ENCODE measurements at places on chromosomes 5 and 9.

DNA sequence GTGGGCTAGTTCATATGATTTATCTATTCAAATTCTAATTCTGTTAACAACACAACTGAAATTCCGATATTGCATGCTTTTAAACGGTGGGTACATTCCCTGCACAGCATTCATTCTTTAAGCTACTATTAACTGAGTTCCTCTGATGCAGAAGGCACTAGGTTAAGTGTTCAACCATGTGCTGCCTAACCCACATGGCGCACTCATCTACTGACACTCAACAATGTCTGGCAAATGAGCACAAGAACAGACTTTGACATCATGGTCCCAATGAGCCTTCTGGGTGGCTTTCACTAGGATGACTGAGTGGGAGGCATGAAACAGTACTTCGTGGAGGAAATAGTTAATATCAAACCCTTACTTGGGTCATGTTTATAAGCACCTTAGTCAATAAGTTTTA lies 10.2 kb downstream of the NREP start:
- no peaks in the 10 kb centered on the region for H3K27me3 ChIP-seq
- no peaks in the 10 kb centered on the region for H3K36me3 ChIP-seq
- no peak for DNase-seq
- H3K4me1 ChIP-seq: no peaks in the 10 kb centered on the region

DNA sequence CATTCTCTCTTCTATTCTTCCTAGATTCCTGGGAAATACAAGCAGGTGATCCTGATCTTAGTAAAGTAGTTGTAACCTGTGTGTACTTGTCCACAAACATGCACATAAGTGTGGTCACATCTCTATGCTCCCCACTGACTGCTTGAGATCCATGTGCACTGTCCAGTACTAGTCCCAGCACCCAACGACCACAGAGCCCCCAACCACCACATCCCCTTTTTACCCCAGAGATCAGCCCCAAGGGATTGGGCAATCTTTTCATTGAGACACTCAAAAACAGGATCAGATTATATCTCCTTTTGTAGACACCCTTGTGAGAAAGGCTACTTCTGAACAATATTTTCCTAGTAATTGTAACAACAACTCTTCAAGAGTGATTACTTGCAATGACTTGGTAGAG lies 240.6 kb downstream of the ACTL7B start:
- H3K4me3 ChIP-seq: no peak overlapping the region
- peaks cover 1% of the 10 kb centered on the region for H3K27me3 ChIP-seq
- H3K4me1 ChIP-seq: no peaks in the 10 kb centered on the region
- H3K27ac ChIP-seq: no peak overlapping the region
- DNase-seq: no peak

GRCh38 chr5:126536874-126537273 lies 58.1 kb downstream of the ALDH7A1 start:
- no peak overlapping the region for H3K27ac ChIP-seq
- no peaks in the 10 kb centered on the region for H3K27me3 ChIP-seq
- H3K4me3 ChIP-seq: no peak overlapping the region

DNA sequence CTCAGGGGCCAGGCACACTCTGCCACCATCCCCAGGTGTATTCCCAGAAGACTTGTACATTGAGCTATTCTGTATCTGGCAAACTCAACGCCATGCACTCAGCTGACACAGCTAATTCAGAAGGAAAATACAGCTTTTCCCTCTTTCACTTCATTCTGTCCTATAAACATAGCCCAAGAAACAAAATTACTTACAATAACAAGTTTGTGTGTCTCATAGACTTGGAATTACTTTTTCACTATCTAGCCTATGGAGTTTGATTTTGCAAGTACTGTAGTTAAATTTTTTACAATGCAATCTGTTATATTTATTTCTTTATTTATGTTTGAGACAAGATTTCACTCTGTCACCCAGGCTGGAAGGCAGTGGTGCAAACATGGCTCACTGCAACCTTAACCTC lies 125.1 kb upstream of the KLF9 start:
- no peaks in the 10 kb centered on the region for H3K27me3 ChIP-seq
- H3K4me3 ChIP-seq: no peak overlapping the region
- no peak for DNase-seq
- H3K36me3 ChIP-seq: no peaks in the 10 kb centered on the region
- H3K27ac ChIP-seq: no peak overlapping the region

DNA sequence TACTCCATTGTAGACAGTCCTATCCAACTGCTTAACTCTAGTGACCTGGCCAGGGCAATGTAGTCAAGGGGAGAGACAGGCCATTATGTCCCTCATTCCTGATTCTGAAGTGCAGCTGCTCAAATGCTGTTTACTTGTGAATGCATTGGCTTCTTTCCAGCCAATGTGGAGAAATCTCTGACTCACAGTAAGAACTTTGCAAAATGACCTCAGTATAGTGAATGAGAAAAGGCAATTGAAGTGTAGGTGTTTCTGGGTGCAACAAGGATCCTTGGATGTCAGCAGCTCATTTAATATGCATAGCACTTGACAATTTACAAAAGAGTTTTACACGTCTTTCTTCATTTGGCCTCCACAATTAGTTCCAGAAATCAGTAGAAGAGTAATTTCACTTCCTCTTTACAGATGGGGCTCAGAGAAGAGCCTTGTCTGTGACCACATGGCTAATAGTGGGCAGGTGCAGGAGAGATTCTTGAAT lies 367.2 kb downstream of the OSTF1 start:
- H3K27ac ChIP-seq: no peak overlapping the region
- H3K4me1 ChIP-seq: no peaks in the 10 kb centered on the region
- no peaks in the 10 kb centered on the region for H3K27me3 ChIP-seq
- H3K36me3 ChIP-seq: no peaks in the 10 kb centered on the region

- H3K27me3 ChIP-seq: no peaks in the 10 kb centered on the region
- H3K27ac ChIP-seq: no peak overlapping the region
- H3K4me3 ChIP-seq: no peak overlapping the region
- no peak for DNase-seq
- H3K36me3 ChIP-seq: no peaks in the 10 kb centered on the region
These were observed 27.9 kb downstream of the TMEM215 start for GRCh38 chr9:32811246-32811645.

- no peak overlapping the region for H3K27ac ChIP-seq
- H3K4me3 ChIP-seq: no peak overlapping the region
- peaks cover 43% of the 10 kb centered on the region for H3K36me3 ChIP-seq
- H3K4me1 ChIP-seq: no peaks in the 10 kb centered on the region
These were observed 38.7 kb downstream of the DYNC2I2 start for GRCh38 chr9:128617943-128618342.

GRCh38 chr5:140055152-140055551 lies 12.1 kb upstream of the NRG2 start:
- peaks cover 5% of the 10 kb centered on the region for H3K27me3 ChIP-seq
- H3K4me3 ChIP-seq: no peak overlapping the region
- H3K36me3 ChIP-seq: no peaks in the 10 kb centered on the region
- H3K4me1 ChIP-seq: no peaks in the 10 kb centered on the region
- no peak for DNase-seq

DNA sequence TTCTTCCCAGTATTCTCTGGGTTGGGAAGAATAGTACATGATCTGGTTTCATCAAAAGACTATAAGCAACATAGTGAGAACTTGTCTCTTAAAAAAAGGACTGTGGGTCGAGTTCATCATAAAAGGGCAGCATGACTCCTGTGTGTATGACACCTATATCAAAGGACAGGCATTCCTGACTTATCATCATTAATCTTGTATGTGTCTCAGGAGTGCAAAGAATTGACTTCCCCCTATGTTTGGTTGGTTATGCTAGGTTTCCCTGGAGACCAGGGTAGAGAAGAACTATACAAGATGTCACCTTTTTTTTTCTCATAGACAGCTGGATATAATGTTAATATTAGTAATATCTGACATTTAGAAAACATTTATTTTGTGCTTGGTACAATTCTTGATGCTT lies 173.1 kb upstream of the ANKRD55 start:
- no peak overlapping the region for H3K27ac ChIP-seq
- peak; percentile 51 for DNase-seq
- H3K36me3 ChIP-seq: no peaks in the 10 kb centered on the region

DNA sequence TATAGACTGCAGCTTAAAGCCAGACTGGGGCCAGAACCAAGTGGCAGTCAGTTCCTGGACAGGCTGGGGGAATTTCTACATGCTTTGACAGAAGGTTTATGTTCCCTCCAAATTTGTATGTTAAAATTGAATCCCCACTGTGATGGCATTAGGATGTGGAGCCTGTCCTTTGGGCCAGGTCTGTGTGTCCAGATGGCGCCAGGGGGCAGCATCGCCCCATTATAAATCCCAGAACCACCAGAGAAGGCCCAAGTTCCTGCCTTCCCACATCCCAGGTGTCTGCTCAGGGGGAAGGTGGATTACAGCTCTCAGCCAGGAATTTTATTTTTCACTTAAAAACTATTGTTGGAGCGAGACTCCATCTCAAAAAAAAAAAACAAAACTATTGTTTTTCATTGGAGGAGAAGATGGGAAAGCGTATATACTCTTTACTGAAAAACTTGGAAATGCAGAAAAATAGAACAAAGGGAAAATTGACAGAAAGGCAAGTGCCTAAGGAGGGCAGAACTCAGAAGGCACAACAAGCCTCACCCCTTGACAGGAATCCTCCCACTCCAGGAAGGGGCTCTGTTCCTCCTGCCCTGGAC lies 5.0 kb downstream of the IL3 start:
- H3K27ac ChIP-seq: no peak overlapping the region
- no peak overlapping the region for H3K4me3 ChIP-seq

DNA sequence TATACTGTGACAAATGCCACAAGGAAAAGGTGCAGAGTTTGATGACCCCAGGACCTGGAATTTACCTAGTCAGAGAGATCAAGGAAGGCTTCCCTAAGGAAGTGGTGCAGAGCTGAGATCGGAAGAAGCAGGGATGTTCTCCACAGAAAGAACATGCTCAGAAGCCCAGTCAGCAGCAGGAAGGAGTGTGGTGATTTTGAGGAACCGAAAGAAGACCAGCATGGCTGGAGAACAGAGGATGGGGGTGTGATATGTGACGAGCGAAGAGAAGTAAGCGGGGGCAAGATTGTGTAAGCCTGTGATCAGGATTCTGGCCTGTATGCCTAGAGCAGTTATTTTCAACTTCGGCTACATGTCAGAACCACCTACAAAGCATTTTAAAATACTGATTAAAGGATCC lies 18.7 kb upstream of the PIK3R1 start:
- no peak for DNase-seq
- no peaks in the 10 kb centered on the region for H3K36me3 ChIP-seq
- no peaks in the 10 kb centered on the region for H3K27me3 ChIP-seq
- H3K4me1 ChIP-seq: peaks cover 8% of the 10 kb centered on the region

- H3K4me1 ChIP-seq: no peaks in the 10 kb centered on the region
- no peak overlapping the region for H3K27ac ChIP-seq
- DNase-seq: no peak
- H3K27me3 ChIP-seq: no peaks in the 10 kb centered on the region
- H3K36me3 ChIP-seq: no peaks in the 10 kb centered on the region
These were observed 185.4 kb downstream of the PHF2 start for GRCh38 chr9:93761822-93762221.

GRCh38 chr5:107607671-107608345 lies 62.9 kb downstream of the EFNA5 start:
- peak; percentile 24 for DNase-seq
- H3K27ac ChIP-seq: no peak overlapping the region
- H3K27me3 ChIP-seq: no peaks in the 10 kb centered on the region
- H3K36me3 ChIP-seq: no peaks in the 10 kb centered on the region
- H3K4me1 ChIP-seq: peaks cover 8% of the 10 kb centered on the region
- H3K4me3 ChIP-seq: no peak overlapping the region

GRCh38 chr5:56352808-56353590 lies 119.9 kb upstream of the ANKRD55 start:
- H3K4me3 ChIP-seq: no peak overlapping the region
- H3K27me3 ChIP-seq: no peaks in the 10 kb centered on the region
- no peak overlapping the region for H3K27ac ChIP-seq
- no peaks in the 10 kb centered on the region for H3K36me3 ChIP-seq
- H3K4me1 ChIP-seq: no peaks in the 10 kb centered on the region

- no peaks in the 10 kb centered on the region for H3K4me1 ChIP-seq
- no peaks in the 10 kb centered on the region for H3K36me3 ChIP-seq
These were observed 115.9 kb upstream of the MINAR2 start for GRCh38 chr5:129631961-129632360.

DNA sequence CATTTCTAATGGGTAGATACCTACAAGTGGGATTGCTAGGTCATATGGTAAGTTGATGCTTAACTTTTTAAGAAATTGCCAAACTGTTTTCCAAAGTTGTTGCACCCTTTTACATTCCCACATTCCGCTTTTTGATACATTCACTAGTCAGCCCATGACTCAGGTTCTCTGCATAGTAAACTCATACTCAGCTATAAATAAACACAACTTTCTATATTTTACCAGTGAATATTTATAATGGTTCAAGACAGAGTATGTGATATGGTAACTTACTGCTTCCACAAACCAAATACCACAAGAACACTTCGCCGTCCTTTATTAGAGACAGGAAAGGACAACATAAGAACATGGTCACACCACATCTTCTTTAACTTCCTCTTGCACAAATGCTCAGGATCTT lies 54.0 kb downstream of the PLPP1 start:
- H3K27ac ChIP-seq: no peak overlapping the region
- H3K4me1 ChIP-seq: peaks cover 9% of the 10 kb centered on the region
- no peak overlapping the region for H3K4me3 ChIP-seq

DNA sequence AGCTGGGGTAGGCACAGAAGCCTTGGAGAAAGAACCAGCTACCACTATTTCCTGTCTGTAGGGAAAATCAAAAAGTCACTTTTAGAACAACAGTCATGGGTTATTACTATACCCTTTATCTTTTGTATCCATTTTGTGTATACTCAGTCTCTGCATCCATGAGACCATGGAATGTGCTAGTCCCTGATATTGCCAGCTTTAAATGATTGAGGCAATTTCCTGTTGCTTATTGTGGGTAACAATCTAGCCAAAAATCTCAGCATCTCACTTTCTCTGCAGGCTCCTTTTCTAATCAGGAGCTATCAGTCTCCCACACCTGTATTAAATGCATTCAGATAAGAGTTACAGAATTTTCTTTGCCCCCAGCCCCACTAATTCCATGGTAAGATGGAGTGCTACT lies 968 bp upstream of the KDM3B start:
- no peak overlapping the region for H3K27ac ChIP-seq
- no peak overlapping the region for H3K4me3 ChIP-seq
- no peak for DNase-seq
- no peaks in the 10 kb centered on the region for H3K27me3 ChIP-seq
- peaks cover 10% of the 10 kb centered on the region for H3K36me3 ChIP-seq
- peaks cover 8% of the 10 kb centered on the region for H3K4me1 ChIP-seq

GRCh38 chr9:129834489-129835127 lies 467 bp downstream of the C9orf78 start:
- peaks cover 3% of the 10 kb centered on the region for H3K36me3 ChIP-seq
- H3K27ac ChIP-seq: no peak overlapping the region
- H3K4me1 ChIP-seq: no peaks in the 10 kb centered on the region

- H3K4me1 ChIP-seq: peaks cover 4% of the 10 kb centered on the region
- no peaks in the 10 kb centered on the region for H3K27me3 ChIP-seq
- H3K4me3 ChIP-seq: no peak overlapping the region
These were observed 17.0 kb downstream of the CAMK2A start for GRCh38 chr5:150272531-150272930.

DNA sequence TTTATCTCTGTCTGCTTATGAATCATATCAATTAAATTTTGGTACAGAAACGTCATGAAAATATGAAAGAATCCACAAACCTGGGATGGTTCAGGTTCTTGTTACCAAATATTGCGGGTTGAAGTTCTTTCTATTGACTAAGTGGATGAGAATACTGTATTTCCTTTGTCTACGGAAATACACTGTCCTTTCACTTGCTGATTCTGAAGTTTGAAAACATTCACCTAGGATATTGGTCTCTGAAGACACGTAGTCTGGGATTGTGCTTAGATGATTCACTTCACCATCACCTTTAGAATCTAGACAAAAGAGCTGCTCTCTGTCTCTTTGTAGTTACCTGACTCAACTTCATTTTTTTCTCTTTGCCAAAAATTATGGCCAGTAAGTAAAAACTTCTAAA lies 222.4 kb downstream of the FBN2 start:
- peaks cover 4% of the 10 kb centered on the region for H3K36me3 ChIP-seq
- H3K4me1 ChIP-seq: no peaks in the 10 kb centered on the region
- no peak overlapping the region for H3K27ac ChIP-seq
- DNase-seq: no peak
